ENCODE measurements at places on chromosomes 11 and 22.

- peak; percentile 67 for DNase-seq
These were observed 764 bp upstream of the PACSIN3 start for GRCh38 chr11:47186700-47187695.

DNA sequence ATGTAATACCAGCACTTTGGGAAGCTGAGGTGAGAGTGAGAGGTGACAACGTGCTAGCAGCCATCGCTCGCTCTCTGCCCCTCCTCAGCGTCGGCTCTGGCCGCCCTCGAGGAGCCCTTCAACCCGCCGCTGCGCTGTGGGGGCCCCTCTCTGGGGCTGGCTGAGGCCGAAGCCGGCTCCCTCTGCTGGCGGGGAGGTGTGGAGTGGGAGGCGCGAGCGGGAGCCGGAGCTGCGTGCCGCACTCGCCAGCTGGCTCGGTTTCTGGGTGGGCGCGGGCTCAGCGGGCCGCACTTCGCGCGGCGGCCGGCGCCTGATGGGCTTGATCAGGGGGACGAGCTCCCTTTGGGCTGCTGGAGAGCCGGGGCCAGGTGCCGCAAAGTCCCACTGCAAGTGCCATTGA lies 98.9 kb upstream of the UBASH3B start:
- DNase-seq, result no peak

DNA sequence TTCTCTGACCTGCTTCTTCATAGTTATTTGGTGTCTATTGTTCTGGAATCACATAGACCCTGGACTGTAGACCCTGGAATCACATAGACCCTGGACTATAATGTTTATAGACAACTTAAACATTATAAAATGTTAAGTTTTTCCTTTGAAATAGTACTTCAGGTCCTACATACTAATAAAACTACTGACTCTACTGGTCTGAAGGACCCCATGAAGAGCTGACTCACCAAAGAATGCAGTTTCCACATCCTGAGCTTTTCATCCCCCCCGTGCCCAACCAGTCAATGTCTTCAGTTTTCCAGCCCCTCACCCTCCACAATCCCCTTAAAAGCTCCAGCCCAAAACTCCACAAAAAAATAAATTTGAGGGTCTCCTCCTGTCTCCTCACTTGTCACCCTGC lies 6.6 kb upstream of the PLEKHA7 start:
- DNase-seq, result no peak

- DNase-seq, result no peak
These were observed 216.1 kb upstream of the ZBED5 start for GRCh38 chr11:11073996-11074395.

DNA sequence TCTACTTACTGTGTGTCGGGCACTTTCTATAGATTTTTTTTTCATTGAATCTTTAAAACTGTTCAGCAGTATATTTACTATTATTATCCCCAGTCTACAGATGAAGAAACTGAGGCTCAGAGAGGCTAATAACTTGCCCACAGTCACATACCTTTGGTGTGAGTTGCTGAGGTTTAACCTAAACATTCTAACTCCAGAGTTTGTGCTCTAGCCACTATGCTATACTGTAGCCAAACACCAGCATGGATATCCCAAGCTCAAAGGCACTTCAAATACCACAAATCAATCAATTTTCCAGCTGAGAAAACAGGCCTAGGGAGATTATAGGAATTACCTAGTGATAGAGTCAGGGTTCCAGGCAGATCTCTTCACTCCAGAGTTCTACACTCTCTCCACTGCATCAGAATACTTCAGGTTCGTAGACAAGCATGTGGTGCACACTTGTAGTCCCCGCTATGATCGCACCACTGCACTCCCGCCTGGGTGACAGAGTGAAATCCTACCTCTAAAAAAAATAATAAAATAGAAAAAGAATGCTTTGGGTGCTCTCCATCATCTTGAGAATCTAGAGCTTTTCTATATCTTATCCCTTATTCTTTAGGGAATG lies 20.4 kb upstream of the UPB1 start:
- peak; percentile 45 for DNase-seq

DNA sequence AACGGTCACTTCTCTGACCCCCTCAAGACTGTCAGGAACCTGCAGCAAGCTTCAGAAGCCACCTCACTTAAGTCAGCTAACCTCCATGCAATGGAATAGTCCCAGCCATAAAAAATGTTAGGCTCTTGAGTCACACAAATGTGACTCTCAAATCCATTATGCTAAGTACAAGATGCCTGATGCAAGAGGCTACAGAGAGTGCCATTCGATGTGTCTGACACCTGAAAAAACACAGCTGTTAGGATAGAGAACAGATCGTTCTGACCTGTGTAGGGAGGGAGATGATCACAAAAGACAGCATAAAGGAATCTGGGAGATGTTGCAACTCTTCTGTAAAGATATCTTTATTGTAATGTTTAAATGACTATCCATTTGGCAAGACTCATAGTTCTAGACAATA lies 712.4 kb downstream of the TBC1D22A start:
- DNase-seq, result no peak

DNA sequence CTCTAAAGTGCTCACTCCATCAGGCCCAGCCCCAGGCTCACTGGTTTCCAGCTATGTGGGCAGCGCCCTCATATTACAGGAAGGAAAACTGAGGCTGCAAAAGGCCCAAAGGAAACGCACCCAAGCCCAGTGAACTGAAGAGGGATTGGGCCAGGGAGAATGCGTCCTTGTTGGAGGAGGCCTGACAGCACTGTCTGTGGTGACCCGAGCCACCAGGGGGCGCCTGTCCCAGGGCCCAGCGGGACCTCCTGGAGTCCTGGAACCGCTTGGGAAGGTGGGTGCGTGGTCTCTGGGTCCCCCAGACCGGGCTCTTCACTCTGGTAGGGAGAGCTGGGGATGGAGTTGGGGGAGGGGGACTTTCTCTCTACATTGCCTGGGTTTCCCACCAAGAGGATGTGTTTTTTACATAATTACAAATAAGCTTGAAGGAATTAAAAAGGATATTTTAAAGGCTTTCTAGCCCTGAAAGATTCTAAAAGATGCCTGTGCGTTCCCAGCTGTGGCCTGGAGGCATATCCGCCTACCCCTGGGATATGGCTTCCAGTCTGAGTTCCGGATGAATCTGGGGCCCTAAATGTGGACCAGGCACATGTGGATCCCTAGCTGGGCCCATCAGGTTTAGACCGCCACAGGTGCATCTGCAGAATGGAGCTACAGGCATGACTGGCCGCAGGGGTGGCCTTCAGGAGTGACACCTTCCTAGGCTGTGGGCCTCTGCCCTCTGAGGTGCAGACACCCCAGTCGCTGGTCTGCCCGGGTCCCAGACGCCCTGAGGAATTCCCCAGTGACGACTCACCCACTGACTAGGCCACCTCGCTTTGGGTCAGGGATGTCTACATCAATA lies 4.2 kb downstream of the SPI1 start:
- peak; percentile 80 for DNase-seq

DNA sequence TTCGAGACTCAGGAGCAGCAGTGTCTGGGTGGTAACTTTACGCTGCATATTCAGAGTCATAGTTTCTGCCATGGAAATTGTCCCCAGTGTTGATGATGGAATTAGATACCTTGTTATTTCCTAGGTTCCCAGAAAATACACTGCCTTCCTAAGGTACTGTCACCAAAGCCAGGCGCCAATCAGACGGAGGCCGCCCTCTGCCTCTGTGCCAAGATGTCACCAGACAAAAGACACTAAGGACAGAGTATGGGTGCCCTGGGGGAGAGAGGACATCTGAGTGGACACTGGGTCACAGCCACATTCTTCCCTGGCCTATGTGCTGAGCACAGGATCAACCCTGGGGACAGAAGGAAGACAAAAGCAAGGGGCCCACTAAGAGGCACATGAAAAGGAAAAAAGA lies 11.2 kb downstream of the PLA2G6 start:
- no peak for DNase-seq

GRCh38 chr22:29801796-29802195 lies 34.6 kb downstream of the UQCR10 start:
- DNase-seq, result no peak

DNA sequence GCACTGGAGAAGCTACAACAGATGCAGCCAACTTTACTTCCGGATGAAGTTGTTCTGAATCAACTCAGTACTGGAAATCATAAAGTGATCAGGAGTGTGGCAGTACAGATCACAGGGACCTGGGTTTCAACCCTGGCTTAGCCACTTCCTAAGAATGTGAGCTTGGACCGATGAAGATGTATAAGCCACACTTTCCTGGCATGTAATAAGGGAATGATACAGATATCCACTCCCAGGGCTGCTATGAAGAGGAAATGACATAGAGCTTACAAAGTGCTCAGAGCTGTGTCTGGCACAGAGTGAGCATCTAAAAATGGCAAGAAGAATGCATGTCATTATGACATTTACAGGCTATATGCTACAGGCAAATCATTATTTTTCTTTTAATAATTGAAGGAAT lies 378.7 kb downstream of the NTM start:
- DNase-seq, result peak; percentile 97

DNA sequence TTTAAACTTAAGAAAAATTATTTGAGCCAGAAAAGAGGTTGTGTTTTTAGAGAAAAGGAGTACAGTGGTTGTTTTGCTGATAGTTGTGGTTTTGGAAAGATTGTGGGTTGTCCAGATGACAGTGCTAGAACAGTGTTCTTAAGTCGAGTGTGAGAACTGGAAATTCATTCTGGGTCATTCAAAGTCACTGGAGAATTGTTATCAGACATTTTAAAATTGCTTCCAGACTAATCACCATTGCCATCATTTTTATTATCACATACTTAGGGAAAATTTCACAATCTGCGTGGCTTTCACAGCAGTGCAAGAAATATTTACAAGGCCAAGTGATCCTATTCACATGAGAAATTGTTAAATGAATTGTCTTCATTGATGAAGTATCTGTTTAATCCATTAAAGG lies 242.2 kb upstream of the DDI1 start:
- no peak for DNase-seq

DNA sequence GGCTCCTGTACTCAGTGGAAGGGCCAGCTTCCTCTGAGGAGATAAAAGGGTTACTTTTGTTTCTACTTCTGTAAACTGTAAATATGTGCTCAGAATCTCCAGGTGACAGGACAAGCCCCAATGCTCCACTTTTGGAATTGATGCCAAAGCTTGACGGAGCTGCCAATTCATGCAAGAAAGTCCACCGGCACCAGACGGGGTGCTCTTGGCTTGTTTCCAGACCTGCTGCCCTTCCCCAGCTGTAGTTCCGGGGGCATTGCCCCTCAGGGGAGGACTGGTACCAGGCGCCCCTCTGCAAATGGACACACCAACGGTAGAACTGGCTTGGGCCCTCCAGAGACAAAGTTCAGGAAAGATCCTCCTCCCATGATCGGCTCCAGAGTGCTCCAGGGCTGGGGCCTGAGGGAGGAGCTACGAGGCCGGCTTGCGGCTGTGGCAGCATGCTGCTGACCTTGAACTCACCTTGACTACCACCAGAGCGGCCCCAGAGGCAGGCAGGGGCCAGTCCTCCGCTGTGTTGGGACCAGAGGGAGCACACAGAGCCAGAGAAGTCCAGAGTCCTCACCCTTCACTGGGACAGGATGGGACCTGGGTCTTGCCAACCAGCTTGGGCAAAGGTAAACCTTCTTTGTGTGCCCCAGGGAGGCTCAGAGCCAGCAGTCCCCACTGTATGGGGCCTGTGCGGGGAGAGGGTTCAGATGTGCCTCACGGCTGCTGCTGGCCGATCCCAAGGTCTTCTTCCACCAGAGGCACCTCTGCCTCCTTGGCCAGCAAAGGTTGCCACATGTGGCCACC lies 17.8 kb upstream of the OAF start:
- DNase-seq, result no peak

GRCh38 chr22:29082826-29083545 lies 10.2 kb downstream of the KREMEN1 start:
- no peak for DNase-seq

DNA sequence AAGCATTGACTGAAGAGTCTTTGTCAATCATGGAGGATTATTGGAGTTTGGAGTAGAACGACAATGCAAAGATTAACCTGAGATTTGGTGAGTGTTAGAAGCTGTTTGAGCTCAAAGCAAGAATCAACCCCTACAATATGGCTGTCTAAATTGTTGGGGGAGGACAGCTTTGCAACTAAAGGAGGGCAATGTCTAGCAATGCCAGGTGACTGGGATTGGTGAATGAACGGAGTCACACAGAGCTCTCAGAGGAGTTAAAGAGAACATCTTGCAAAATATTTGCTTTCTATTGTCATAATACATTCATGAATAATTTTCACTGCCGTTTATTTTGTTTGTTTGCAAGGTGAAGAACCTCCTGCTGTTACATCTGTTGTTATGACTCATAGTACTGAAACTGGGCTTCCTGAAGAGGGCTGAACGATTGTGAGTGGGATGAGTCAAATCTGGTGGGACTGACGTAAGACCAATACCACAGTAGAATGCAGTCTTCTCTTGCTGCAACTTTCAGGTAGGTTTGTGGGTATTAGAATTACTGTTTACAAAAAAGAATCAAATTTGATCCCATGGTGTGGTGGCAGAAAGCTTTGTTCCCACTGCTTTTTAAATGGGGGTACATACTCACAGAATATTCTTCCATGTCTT lies 281.9 kb downstream of the CADM1 start:
- peak; percentile 58 for DNase-seq

- DNase-seq, result no peak
These were observed 1394.7 kb downstream of the BRD1 start for GRCh38 chr22:48432781-48433518.

DNA sequence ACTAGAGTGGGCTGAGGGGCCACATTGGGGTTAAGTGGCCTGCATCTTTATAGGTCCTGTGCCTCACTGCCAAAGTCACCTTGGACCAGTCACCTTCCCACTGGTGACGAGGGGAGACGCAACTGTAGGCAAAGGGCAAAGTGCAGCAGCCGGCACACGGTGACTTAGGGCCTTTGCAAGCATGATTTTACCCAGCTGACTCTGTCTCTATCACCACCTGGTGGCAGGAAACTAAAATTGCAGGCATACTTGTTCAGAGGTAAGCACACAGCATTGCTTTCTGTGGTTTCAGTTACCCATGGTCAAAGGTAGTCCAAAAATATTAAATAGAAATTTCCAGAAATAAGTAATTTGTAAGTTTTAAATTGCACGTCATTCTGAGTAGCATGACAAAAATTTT lies 1164.4 kb downstream of the BRD1 start:
- no peak for DNase-seq

DNA sequence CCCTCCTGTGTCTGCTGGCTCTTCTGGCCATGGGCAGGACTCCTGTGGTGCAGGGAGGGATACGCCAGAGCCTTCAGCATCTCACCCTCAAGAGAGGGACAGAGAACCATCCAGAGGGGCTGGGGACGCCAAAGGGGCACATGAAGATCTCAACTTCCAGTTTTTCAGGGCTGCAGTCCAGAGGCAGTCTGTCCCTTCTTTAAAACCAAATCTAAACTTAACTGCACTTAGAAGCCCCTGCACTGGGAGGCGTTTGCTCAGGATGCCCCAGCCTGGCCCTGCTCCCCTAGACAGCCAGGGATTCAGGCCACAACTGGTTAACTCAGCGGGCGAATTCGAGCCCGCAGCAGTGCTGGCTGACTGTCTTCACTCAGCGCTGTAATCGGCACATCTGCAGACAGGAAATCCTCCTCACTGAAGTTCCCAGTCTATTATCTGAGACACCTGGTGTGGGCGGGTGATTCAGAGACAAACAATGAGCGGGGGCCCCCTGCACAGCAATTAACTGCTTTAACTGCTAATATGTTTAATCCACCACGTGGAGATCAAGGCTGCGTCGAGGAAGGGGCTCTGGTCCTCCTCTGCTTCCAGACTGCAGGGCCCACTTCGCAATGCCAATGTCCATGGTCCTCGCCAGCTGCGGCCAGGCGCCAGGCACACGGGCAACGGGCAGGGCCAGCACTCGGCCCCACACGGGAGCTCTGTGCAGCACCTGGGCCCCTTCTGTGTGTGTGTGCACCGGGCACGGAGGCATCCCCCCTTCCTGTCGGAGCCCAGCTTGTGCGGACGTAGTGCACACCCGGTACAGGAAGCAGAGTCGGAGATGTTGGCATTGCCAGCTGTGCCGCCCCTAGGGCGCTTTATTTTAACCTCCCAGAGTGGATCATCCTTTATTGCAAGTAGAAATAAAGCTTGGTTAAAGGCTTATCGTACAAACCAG lies 36.9 kb upstream of the GNB1L start:
- DNase-seq, result peak; percentile 94

Measured in ELR (cell line).